AG04450 (cell line): ENCODE measurements at places on chromosomes 4 and X. TPM values are rescaled to one million over a fixed set of nuclear protein-coding genes. Genes with fewer than 3 reads are reported as not detected.

FRAS1 gene
- polyA plus RNA-seq: under 0.01 and 0.21 TPM in 2 replicates

OTUD6A gene
- polyA plus RNA-seq: not detected in 2 replicates

GAGE12J gene
- not detected in 2 replicates for polyA plus RNA-seq

- DNase-seq: no peak
These were observed 1.3 kb downstream of the PKD2 start for GRCh38 chr4:88008743-88009171.

STS gene
- 4.6 and 5.0 TPM in 2 replicates for polyA plus RNA-seq

GRCh38 chr4:110088670-110089069, 109.7 kb downstream of the ELOVL6 start:
- peak; percentile 26 for DNase-seq

- DNase-seq: peak; percentile 33
These were observed 599 bp downstream of the NUP54 start for GRCh38 chr4:76147454-76148141.

- no peak for DNase-seq
These were observed 204.9 kb downstream of the MAD2L1 start for GRCh38 chr4:119861731-119862130.

DNA sequence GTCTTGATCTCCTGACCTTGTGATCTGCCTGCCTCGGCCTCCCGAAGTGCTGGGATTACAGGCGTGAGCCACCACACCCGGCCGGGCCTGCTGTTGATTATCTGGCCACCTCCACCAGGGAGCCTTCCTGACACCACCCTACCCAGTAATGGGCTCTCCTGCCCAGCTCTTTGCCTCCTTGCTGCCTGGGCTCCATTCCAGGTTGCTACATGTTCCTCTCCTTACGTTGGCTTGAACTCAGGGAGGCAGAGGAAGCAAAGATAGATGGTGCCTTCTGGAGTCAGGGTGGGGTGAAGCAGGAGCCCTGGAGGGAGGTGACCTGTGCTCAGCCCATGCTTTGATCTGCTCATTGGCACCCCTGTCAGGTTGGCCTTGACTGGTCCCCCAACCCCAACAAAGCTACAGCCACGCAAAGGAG, 26.3 kb downstream of the FLNA start:
- DNase-seq: no peak

UGT2B28 gene
- not detected in 2 replicates for polyA plus RNA-seq

DNA sequence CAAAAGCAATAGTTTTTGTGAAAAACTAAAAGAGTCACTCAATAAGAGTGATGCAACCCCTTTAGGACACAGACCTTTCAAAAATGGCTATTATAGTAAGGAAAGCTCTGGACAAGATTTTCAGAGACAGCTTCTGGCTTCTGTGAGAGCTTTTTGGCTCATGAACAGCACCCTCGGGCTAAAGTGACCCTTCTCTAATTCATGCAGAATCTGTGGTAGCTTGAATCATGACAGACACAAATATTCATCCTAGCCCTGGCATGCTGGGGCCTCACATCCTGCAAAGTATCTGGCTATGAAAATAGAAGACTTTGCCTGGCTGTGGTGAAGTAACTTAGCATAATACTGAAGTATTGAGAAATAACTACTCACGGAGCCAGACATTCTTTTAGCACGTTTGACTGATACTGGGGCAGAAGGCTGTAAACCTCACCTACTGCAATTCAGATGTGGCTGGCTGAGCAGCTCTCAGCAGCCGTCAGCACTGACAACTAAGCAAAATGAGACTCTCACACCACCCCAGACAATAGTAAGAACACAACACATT, 327.3 kb downstream of the MAPK10 start:
- DNase-seq: no peak

- no peak for DNase-seq
These were observed 196.8 kb upstream of the LEF1 start for GRCh38 chr4:108365551-108365950.

GRCh38 chr4:26878794-26879391, 18.3 kb downstream of the STIM2 start:
- DNase-seq: no peak

DNA sequence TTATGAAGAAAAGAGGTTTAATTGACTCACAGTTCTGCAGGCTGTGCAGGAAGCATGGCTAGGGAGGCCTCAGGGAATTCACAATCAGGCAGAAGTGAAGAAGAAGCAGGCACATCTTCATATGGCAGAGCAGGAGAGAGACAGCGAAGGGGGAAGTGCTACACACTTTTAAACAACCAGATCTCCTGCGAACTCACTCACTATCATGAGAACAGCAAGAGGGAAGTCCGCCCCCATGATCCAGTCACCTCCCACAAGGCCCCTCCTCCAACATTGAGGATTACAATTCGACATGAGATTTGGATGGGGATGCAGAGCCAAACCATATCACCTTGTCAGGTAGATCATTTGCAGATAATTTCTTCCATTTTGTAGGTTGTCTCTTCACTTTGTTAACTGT, 555.5 kb upstream of the MAGEB2 start:
- DNase-seq: no peak

DNA sequence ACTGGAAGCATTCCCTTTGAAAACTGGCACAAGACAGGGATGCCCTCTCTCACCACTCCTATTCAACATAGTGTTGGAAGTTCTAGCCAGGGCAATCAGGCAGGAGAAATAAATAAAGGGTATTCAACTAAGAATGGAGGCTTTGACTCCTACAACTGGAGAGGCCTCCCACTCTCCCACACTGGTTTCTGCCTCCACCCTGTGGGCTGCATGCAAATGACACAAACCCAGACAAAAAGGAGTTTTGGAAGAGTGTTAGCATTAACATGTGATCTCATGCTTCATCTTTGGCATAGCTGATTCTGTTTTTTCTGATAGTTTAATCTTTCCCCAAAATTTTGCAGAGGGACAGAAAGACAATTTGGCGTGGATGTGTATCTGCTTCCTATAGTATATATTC, 80.8 kb upstream of the IQCM start:
- no peak for DNase-seq

DNA sequence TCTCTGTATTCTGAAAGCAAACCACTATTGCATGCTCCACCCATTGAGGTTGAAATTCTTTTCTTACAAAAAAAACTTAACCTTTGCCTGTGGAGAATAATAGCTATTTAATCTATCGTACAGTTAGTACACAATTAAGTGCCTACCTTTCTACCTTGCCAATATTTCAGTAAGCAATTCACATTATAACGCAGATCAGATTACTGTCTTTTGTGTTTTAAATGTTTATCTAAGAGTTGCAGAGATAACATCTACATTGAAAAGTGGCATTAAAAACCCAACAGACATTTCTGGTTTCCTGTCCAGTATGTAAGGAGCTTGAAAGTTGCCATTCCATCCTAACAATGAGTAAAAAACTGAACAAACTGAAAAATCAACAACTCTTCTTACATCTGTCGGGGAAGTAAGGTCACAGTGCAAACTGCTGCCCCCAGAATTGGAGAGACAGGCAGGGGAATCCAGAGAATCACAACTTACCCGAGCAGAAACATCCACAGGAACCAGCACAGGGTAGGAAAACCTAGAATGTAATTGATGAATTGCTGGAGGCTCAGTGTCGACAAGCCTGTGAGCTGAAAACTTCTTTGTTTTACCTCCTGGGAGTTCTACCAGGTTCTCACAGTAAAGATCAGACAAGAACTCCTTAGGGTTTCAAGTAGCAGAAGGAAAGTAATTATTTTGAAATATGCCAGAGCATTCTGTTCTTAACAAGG, 27.3 kb upstream of the ACSL4 start:
- no peak for DNase-seq

DNA sequence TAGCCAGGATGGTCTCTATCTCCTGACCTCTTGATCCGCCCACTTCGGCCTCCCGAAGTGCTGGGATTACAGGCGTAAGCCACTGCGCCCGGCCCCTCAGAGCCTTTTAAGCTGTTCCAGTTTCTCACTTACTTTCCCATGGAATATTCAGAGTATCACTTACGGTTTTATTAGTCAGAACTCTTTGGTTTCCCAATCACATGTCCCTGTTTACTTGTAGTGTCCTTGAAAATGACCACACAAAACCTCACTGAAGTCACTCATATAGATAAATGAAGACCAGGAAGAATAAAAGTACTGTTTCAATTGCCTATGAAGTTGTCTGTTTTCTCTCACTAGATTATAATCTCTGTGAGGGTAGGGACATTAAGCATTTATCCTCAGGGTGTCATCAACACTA, 217.2 kb upstream of the HCCS start:
- DNase-seq: no peak

- peak; percentile 43 for DNase-seq
These were observed 9.4 kb downstream of the ARHGAP10 start for GRCh38 chr4:147741190-147741788.
